ENCODE measurements at places on chromosomes 7 and 10.
A peak's percentile ranks its signal among the peaks of the same experiment; 100 is the strongest.

GRCh38 chr7:23472956-23473843 lies 2.9 kb upstream of the IGF2BP3 start:
- DNase-seq: peak; percentile 52

DNA sequence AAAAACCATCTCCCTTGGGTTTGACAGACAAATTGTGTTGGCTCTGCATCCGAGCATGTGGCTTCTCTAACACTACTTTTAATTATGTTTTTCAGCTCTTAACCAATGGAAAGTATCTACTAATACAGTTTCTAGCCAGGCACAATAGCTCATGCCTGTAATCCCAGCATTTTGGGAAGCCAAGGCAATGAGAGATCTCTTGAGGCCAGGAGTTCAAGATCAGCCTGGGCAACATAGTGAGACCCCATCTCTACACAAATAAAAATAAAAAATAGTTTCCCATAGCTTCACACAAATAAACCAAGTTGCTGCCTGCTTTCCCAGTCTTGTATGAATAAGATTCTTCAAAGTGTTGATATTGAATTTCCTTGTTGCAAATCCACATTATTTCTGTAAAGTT lies 13.8 kb upstream of the ARHGAP12 start:
- no peak for DNase-seq

DNA sequence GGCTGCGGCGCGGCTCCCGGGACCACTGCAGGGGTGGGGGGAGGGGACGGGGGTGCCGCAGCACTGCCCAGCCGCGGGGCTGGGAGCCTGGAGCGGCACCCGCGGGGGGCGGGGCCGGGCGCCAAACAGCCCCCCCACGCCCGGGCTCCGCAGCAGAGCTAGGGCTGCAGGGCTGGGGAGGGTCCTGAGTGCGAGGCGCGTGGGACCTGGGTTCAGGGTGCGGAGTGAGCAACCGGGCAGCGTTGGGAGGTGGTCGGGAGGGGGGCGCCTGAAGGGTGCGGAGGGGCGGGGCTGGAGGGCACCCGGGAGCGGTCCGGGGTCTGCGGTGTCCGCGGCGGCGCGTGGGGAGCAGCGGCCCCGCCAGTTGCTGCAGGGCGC lies 528 bp downstream of the CAMK2G start:
- DNase-seq: no peak

- DNase-seq: no peak
These were observed 552.2 kb upstream of the ANKRD30A start for GRCh38 chr10:36573246-36573645.

GRCh38 chr10:43681220-43681619 lies 32.5 kb upstream of the ZNF32 start:
- no peak for DNase-seq

DNA sequence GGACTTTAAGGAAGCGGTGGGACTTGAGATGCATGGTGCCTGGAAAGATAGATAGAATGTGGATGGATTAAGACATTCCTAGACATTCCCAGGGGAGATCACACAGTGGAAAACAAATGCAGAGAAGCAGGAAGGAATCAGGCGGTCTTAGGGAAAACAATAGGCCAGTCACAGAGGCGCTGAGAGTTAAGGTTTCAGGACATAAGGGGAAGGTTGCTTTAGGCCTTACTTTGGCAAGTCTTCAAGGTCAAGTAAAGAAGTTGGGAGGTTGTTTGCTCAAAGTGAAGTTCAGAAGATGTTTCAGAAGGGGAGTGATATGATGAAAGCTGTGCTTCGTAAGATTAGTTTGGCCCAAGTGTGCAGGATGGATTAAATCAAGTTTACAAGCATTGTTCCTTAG lies 109.4 kb downstream of the SUGCT start:
- DNase-seq: no peak

DNA sequence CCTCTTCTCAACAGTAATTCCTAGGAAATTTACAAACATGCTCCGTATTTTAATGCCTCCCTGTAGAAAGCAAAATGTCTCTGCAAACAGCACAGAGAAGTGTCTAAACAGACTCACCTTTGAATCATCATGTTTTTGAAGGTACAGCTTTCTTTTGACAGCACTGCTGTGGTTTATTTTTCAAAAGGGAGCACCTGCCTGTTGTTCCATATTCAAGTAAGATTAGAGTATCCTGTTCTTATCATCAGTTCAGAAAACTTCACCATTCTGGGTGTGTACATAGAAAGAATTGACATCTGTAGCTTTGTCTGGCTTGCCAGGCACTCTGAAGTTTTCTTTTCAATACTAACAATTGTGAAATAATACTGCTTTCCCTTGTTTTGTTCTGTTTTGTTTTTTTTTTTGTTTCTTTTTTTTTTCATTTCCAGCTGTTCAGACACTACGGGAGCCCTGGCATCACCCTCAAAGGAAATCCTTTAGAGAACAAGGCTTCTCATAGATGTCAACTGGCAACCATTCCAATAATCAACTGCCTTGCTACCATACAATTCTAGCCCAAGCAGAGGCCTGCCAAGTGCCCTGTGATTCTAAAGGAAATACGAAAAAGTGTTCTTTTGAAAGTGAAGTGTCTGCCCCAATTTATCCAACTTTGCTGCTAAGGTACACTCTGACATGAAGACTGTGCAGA lies 275.9 kb downstream of the PRPF18 start:
- DNase-seq: no peak
